ENCODE measurements at places on chromosomes 16 and 17.

GRCh38 chr16:28491230-28491969 is 474 bp downstream of the CLN3 start:
- peak; percentile 27 for DNase-seq

DNA sequence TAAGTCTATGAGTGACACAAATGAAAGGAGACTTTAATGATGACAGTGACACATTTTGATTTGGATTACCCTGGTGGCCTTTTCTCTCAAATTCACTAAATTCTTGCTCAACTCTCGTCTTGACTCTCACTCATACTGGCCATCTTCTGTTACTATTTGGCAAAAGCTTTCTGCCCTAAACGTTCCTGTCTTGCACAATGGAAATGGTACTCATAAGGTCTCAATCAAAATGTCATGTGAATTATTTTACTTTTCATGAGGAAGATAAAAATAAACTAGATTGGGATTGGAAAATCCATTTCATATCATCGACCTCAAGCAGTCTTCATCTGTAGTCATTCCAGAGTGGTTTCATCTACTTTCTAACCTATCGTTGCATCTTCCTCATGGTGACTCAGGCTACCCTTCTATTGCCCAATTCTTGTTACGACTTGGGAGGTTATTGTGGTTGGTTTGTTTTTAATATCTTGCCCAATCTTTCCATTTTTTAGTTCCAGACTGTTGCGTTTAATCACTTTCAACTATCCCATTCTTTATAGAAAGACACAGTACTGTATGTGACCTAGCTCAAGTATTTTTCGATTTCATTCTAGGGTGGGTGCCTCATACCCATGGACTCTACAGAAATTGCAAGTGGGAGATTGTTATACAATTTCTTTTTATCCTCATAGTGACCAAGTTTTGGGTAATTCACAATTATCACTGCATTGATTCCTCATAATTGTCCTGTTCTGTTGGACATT is 317.2 kb upstream of the KCNJ16 start:
- no peak for DNase-seq

- no peak for DNase-seq
These were observed 31.5 kb downstream of the HAPSTR1 start for GRCh38 chr16:9122969-9123368.

DNA sequence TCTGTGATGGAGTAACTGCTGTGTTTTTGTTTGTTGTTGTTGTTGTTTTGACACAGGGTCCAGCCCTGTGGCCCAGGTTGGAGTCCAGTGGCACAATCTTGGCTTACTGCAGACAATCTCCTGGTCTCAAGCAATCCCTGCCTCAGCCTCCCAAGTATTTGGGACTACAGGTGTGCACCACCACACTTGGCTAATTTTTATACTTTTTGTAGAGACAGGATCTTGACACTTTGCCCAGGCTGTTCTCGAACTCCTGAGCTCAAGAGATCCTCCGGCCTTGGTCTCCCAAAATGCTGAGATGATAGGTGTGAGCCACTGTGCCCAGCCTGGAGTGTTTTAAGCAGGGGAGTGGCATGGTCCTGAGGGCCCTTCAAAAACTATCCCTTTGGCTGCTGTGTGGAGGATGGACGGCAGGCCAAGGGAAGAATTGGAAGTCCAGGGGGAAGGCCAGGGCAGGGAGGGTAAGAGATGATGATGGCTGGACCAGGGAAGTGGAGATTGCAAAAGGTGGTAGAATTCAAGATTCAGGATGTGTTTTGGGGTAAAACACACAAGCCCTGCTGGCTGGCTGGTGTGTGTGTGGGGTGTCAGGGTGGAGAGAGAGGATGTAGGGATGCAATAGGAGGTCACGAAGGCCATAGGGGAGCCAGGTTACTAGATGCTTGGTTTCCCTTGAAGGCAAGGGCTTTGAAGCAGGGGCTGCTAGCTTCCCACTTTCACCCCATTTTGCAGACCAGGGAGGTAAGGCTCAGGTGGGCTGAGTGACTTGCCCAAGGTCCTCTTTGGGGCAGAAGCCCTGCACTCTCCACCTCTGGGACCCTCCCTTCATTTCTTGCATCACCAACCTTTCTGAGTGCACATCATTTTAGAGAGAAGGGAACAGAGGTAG is 18.8 kb upstream of the PLLP start:
- no peak for DNase-seq

- DNase-seq: no peak
These were observed 49.7 kb downstream of the ERN1 start for GRCh38 chr17:64080174-64080618.

GRCh38 chr17:73722165-73722564 is 77.9 kb upstream of the SDK2 start:
- DNase-seq: no peak

DNA sequence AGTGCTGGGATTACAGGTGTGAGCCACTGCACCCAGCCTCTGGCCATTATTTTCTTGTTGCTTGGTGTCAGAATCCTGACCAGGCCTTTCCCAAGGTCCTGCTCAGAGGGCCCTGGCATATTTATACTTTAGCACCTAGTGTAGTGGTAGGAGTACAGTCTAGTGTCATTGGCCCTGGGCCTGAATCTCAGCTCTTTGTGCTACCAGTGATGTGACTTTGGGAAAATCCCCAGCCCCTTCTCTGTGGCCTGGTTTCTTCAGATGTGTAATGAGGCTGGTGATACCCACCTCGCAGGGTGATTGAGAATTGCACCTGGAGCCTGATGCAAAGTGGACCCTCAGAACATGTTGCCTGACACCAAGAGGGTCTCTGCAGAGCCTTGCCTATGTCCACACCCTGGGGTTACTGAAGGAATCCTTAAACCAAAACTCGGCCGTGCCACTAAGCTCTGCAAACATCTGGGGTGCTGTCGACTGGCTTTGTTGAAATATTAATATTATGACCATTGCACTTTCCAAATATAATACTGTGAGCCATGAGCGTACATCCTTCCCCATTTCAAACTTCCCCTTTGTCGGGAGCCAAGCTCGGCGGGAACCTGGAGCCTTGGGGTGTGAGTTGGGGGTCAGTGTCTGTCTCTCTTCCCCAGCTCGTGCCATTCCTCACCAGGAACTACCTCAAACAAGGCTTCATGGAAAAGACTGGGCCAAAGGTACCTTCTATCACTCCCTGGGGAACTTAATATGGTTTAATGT is 18.0 kb upstream of the RNF135 start:
- no peak for DNase-seq

DNA sequence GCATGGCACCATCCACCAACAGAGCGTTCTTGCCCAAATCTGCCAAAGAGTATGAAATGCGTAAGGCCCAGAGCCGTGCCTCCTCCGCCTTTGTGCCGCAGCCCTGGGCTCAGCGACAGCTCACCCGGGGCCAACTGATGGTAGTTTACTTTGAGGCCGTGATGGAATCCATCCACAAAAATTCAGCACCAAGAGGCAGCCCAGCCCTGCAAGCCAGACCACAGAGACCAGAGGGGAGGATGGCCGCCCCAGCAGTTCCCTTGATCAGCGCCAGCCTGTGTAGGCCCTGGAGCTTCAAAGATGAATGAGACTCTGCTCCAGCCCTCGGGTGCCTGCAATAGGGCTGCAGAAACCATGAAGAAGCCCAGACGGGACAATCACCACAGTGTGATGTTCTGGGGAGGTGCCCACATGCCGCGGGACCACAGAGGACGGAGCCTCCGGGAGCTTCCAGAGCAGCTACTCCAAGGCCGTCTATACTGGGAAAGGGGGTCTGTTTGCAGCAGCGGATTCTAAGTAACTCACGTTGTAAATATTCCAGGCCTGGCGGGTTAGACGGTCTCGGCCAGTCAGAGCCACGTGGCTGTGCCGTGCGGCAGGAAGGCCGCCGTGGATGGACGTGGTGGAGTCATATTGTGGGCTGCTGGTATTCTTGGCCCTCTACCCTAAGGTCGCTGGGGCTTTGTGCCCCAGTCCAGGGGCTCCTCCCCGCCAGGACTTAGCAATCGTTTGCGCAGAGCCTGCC is 80.3 kb downstream of the RBFOX3 start:
- no peak for DNase-seq

GRCh38 chr17:7019367-7019766 is 3.5 kb upstream of the BCL6B start:
- no peak for DNase-seq

DNA sequence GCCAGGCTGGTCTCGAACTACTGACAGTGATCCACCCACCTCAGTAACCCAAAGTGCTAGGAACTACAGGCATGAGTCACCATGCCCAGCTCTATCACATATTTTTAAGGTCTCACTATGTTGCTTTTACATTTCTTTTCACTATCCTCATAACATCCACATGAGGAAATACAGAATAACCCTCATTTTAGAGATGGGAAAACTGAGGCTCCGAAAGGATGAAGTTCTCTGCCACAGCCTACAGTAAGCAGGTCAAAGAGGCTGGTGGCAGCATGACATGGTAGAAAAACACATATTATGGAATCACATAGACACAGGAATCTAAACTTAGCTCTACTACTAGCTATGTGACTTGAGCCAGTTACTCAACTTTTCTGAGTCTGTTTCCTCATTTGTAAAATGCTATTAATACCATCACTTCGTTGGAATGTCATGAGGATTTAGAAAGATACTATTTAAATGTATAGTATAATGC is 32.2 kb downstream of the APPBP2 start:
- no peak for DNase-seq

GRCh38 chr17:48066656-48067055 is 18.5 kb downstream of the NFE2L1 start:
- DNase-seq: no peak

DNA sequence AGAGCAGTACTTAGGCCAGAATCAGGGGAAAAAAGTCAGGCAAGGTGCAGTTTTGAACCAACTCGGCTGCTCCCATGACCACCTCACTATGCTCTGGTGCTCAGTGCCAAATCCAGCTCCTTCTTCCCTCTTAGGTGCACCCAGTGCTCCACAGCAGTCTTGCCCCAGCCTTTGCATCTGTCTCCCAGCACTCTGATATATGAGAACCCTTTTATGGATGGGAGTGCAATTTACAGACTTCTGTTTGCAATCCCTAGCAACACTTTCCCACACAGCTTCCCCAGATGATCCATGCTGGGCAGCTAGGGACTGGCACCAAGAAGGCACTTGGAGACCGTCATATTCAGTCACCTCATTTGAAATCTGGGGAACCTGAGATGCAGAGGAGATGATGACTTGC is 267.9 kb upstream of the CCL2 start:
- no peak for DNase-seq

DNA sequence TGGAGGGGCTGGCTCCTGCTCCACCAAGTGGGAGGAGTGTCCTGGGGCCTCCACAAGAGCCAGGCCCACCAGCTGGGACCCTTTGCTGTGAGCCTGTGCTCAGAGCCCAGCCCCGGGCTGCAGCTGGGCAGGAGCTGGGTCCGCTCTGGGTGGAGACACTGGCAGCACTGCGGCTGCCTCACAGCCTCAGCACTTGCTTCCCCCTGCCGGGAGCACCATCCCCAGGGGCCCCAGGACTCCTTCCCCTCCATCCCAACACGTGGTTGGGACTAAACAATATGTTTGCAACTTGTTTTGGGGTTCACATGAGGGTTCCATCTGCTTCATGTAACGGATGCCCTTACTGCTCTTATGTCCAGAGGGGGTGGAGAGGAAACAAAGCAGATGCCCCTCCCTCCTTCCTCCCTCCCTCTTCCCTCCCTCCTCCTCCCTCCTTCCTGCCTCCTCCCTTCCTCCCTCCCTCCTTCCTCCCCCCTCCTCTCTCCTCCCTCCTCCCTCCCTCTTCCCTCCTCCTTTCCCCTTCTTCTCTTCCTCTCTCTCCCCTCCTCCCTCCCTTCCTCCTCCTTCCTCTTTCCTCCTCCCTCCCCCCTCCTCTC is 16.3 kb upstream of the CBFA2T3 start:
- DNase-seq: no peak

DNA sequence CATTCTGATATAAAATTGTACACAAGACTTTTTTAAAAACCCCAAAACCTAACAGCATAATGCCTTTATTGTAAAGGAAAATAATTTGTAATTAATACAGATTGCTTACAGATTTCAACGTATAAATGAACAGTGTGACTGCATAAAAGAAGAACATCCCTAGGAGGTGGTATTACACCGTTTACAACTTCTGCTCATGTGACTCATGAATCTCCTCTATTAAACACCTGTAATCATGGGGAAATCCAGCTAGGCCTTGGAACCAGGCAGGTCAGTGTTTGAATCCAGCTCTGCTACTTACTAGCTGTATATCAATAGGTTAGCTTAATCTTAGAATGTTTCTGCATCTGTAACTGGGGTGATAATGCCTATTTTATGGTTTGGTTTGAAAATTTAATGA is 15.2 kb downstream of the RABEP1 start:
- DNase-seq: no peak

DNA sequence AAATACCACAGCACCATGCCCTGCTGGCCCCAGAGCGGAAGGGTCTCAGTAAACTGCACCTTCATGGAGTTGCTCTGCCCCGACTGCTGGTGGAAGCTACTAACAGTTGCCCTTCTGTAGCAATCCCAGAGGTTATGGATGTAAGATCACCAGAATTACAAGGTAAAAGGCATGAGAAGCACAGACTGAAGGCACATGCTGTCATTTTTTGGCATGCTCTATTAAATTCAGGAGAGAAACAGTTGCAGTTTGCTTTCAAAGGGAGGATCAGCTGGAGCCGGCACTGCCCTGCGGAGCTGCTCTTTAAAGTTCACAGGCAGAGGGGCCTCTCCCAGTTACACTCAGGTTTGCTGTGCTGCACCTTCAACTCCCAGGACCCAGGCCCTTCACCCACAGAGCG is 19.2 kb downstream of the NPRL3 start:
- no peak for DNase-seq

DNA sequence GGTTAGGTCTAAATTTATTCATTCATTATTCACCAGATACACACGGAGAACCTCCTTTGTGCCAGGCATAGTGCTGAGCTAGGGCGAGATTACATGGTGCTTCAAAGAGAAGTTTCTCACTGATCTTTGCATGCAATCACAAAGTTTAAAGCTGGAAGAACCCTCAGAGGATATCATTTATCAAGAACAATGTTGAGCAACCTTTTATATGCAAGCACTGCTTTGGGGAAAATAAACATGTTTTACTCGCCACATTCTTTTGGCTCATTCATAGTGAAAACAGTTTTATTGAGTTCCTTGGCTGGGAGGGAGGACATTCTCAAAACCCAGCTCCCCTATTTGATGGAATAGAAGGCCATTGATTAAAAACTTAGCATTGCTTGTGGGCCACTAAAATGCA is 49.8 kb upstream of the XYLT1 start:
- DNase-seq: no peak

DNA sequence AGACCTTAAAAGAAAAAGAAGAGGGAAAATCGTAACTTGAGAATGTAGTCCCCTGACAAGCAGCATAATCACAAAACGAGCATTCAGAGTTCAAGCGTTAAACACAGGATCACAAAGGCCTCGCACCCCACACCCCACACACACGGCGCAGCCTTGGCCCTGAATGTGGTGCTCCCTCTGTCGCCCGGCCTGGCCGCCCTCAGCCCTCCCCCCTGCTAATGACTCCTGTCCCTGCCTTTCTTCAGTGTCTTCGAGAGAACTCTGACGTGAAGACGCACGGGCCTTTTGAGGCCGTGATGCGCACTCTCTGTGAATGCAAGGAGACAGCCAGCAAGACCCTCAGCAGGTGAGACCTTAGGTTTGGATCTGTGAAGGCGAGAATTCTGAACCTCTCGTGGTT is 47.5 kb upstream of the ENDOV start:
- no peak for DNase-seq

GRCh38 chr17:2023692-2024571 is 1.2 kb downstream of the RTN4RL1 start:
- no peak for DNase-seq

Measured in Ammon's horn (tissue), 1 donor.